ELR (cell line): ENCODE measurements at places on chromosomes 7 and 10.
A peak's percentile ranks its signal among the peaks of the same experiment; 100 is the strongest.

- DNase-seq = no peak
These were observed 91.6 kb downstream of the HTR5A start for GRCh38 chr7:155161690-155162089.

GRCh38 chr7:40795607-40796006, 660.8 kb downstream of the SUGCT start:
- no peak for DNase-seq

- DNase-seq = peak; percentile 53
These were observed 307.3 kb downstream of the CAMK1D start for GRCh38 chr10:12656518-12657142.

- DNase-seq = no peak
These were observed 4.8 kb upstream of the TAF3 start for GRCh38 chr10:7813481-7813880.

DNA sequence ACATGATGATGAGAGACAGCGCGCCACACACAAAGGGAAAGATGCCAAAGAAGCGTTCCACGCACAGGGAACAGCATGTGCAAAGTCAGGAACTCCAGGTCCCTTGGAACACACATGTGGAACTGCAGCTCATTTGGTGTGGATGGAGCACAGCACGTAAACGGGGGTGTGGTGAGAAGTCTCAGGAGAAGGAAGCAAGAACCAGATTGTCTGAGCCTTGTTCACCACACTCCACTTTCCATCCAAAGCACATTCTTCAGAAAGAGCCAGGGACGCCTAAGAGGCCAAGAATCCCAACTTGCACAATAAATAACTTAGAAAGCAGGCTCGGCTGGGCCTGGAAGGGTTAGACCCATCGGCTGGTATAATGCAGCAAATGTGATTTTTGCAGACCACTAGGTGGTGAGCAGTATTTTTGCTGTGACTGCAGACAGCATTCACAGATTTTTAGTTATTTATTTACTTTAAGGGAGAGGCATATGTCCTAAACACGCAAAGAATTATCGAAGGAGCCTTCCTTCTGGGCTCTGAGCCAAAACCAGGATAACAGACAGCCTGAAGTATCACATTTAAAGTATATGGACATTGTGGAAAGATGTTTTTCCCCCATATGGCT, 27.9 kb upstream of the ASCC1 start:
- DNase-seq = peak; percentile 71

- no peak for DNase-seq
These were observed 32.5 kb downstream of the ZNF775 start for GRCh38 chr7:150411606-150412005.

DNA sequence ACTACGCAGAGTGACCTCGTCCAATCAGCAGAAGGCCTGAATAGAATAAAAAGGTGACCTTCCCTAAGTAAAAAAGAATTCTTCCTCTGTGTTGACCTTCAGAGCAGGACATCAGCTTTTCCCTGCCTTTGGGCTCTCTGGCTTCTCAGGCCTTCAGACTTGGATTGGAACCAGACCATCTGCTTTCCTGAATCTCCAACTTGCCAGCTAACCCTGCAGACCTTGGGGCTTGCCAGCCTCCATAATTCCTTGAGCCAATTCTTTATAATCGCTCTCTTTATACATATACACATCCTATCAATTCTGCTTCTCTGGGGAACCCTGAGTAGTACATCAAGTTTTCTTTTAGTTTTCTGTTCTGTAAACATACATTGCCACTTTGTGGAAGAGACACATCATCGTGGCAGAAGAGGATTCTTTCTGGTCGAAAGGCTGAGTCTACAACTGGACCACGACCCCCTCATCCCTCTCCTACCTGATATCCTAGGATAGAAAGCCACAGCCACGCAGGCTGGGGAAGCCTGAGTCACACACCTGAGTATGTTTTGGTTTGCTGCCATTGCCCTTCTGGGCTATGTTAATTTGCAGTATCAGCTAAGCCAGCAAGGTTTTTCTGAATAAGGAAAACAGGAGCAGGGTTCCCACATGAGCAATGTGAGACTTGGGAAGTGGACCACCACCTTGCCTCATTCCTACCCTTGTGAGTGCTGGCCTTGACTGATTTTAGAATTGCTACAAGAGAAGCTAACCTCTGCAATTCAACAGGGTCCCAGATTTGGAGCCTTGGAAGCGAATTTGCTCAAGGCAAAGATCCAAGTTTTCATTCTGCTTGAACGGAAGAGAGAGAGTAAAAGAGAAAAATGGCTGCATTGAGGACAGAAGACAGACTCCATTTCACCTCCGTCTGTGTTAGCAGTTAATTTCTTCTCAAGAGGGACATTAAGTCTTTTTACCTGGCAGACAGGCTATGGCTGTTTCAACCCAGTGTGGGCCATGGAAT, 445.2 kb upstream of the FZD8 start:
- DNase-seq = no peak

DNA sequence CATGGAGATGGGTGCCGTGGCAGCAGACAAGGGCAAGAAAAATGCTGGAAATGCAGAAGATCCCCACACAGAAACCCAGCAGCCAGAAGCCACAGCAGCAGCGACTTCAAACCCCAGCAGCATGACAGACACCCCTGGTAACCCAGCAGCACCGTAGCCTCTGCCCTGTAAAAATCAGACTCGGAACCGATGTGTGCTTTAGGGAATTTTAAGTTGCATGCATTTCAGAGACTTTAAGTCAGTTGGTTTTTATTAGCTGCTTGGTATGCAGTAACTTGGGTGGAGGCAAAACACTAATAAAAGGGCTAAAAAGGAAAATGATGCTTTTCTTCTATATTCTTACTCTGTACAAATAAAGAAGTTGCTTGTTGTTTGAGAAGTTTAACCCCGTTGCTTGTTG, 25.9 kb downstream of the BAG3 start:
- DNase-seq = no peak

DNA sequence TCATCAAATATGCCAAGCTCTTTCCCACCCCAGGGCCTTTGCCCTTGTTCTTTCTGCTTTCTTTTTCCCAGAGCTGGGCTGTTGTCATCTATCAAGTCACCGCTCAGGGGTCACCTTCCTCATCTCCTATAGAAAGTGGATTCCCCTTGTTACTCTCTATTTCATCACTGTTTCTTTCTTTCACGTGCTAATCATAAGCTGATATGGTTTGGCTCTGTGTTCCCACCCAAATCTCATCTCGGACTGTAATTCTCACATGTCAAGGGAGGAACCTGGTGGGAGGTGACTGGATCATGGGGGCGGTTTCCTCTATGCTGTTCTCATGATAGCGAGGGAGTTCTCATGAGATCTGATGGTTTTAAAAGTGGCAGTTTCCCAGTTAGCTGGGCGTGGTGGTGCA, 17.0 kb upstream of the TIAL1 start:
- DNase-seq = no peak

GRCh38 chr10:97406064-97406463, 4.9 kb upstream of the RRP12 start:
- no peak for DNase-seq

DNA sequence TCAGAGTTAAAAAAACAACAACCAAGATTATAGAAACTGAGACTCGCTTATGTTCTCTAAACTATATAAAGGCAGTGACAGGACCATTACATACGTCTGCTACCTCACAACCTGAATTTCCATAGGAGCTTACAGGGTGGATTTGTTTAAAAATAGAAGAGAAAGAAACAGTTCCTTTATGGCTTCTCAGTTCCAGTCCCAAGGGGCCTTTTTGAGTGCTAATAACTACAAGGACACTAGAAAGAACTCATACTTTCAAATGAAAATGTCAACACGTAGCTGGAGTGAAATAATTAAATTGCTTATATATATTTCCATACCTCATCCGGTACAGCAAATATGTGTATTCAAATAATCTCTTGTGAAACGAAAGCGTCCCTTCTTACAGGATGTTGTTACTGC, 19.7 kb downstream of the TSPAN12 start:
- no peak for DNase-seq

GRCh38 chr10:127449490-127449889, 99.6 kb upstream of the NPS start:
- no peak for DNase-seq

GRCh38 chr7:79377097-79377496, 76.4 kb downstream of the MAGI2 start:
- DNase-seq = no peak

GRCh38 chr7:50333221-50333651, 28.7 kb downstream of the IKZF1 start:
- DNase-seq = no peak

- DNase-seq = peak; percentile 97
These were observed 53.6 kb downstream of the PYROXD2 start for GRCh38 chr10:98361131-98362025.

DNA sequence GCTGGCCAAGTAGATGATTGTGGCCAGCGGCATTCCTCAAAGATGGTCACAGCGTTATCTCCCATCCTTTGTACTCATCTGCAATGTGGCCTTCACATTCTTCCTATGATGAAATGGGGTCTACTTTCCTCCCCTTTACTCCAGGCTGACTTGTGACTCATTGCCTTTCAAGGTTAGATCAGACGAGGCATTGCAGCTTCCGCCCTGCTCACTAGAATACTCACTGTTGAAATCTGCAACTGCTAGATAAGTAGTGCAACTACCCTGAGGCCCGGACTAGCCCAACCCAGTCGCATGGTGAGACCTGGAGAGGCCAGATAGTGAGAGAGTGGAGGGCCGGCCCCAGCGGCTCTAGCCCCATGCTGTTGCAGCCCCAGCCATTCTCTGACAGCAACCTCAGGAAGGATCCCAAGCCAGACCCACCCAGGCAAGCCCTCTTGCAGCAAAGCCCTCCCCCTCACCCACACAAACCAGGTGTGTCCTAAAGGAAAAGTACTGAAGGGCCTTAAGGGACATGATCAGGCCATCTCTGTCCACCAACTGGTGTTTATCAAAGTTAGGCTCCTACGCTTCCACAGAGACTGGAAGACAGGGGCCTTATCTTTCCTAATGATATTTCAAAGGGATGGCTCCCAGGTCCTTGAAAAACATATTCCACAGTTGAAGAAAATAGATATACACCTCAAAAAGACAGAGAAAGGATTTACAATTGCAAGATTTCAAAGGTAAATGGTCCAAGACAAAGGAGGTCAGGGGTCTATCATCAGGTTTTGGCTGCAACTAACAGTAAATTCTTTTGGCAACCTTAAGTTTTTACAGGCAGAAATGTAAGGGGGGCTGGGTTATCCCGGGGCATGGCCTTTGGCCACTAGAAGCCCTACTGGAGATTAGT, 107.2 kb upstream of the TRIM24 start:
- peak; percentile 23 for DNase-seq

GRCh38 chr7:83835424-83835823, 186.5 kb upstream of the SEMA3E start:
- DNase-seq = no peak

- DNase-seq = peak; percentile 53
These were observed 99.3 kb upstream of the OIT3 start for GRCh38 chr10:72794260-72794659.

DNA sequence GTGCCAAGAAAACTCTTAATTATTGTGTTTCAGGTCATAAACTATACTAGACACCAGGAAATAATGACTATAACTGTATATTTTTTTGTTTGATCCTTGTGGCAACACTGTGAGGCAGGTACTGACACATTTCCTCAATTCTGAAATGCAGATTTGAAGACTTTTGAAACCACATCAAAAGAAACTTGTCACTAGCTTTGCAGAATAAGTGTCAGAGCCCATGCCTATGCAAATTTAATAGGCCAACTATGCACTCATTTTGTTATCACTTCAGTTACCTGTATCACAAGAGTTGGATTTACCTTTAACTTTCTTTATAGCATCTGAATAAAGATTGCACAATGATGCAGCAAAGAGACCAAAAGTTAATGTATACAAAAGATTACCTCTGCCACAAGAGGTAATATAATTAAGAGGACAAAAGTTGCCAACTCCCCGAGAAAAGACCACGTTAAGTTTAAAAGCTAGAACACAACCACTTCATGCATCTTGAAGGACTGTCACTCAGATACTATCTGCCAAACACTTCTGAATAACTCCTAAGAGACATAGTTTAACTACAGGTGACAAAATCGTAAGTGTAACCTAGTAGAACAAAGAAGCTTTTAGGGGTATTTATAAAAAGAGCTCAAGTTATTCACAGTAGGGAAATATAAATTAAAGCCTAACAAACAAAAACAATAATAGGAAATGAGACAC, 80.5 kb downstream of the ELAPOR2 start:
- DNase-seq = no peak

GRCh38 chr10:21989453-21990154, 13.9 kb downstream of the DNAJC1 start:
- DNase-seq = peak; percentile 59

GRCh38 chr10:17474595-17475323, 20.4 kb upstream of the ST8SIA6 start:
- DNase-seq = peak; percentile 60

DNA sequence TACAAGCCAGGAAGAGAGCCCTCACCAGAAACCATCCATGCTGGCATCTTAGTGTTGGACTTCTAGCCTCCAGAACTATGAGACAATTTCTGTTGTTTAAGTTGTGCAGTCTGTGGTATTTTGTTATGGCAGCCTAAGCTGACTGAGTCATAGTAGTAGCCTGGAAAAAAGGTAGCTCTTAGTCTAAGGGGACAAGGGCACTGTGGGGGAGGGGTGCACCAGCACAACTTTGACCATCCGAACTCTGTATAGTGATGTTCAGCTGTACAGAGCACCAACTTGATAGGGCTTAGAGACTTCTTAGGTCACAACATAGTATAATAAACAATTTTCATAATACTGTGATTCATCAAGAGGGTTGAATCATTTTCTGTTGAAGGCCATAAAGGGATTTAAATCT, 14.3 kb downstream of the EIF4EBP2 start:
- DNase-seq = peak; percentile 78

GRCh38 chr7:24757353-24758275, at the start of gene GSDME:
GSDME (minus strand) TSS chr7:24757464; CDS start chr7:24749774, 7,690 bp downstream.
- peak; percentile 84 for DNase-seq

- DNase-seq = no peak
These were observed 7.8 kb downstream of the GOT1 start for GRCh38 chr10:99422529-99423096.

GRCh38 chr7:100469227-100470044, 5.4 kb upstream of the SPACDR start:
- DNase-seq = peak; percentile 74
